Ascending aorta (tissue), 2 donors: ENCODE measurements at places on chromosomes 16 and 17.

GRCh38 chr16:74899816-74900215 lies 85.1 kb downstream of the WDR59 start:
- H3K36me3 ChIP-seq = peaks cover 3% of the 10 kb centered on the region
- no peak overlapping the region for H3K27ac ChIP-seq
- H3K27me3 ChIP-seq = no peaks in the 10 kb centered on the region
- H3K4me1 ChIP-seq = no peaks in the 10 kb centered on the region

GRCh38 chr17:28738680-28739384 lies 5.0 kb upstream of the TRAF4 start:
- peaks cover 10% of the 10 kb centered on the region for H3K4me1 ChIP-seq
- no peaks in the 10 kb centered on the region for H3K27me3 ChIP-seq
- no peak overlapping the region for H3K4me3 ChIP-seq
- no peaks in the 10 kb centered on the region for H3K36me3 ChIP-seq

DNA sequence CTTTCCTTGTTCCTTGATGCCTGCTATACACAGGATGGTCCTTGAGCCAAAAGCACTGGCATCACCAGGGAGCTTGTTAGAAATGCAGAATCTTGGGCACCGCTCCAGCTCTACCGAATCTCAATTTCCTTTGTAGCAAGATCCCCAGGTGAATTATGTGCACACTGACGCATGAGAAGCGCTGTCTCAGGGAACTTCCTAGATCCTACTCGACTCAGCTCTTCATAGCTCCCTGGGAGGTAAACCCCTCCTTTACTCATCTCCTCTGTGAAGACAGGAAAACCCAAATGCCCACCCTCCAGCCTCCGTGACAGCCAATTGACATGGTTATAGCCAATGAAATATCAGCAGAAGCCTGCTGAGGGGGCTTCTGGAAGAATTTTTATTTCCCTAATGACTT lies 4.1 kb downstream of the USP31 start:
- DNase-seq = no peak
- H3K27me3 ChIP-seq = no peaks in the 10 kb centered on the region
- H3K36me3 ChIP-seq = no peaks in the 10 kb centered on the region
- peaks cover 47% of the 10 kb centered on the region for H3K4me1 ChIP-seq
- peak overlapping the region; percentile 61 for H3K27ac ChIP-seq

- H3K4me3 ChIP-seq = peak overlapping the region; percentile 72
- peaks cover 3% of the 10 kb centered on the region for H3K4me1 ChIP-seq
- H3K27me3 ChIP-seq = no peaks in the 10 kb centered on the region
- H3K27ac ChIP-seq = no peak overlapping the region
Observed at GRCh38 chr17:39057701-39058206, 90.6 kb upstream of the FBXO47 start.

GRCh38 chr17:50806141-50806643 lies 29.2 kb upstream of the WFIKKN2 start:
- H3K27me3 ChIP-seq = no peaks in the 10 kb centered on the region
- no peak overlapping the region for H3K27ac ChIP-seq
- no peak overlapping the region for H3K4me3 ChIP-seq
- no peaks in the 10 kb centered on the region for H3K4me1 ChIP-seq

- no peaks in the 10 kb centered on the region for H3K27me3 ChIP-seq
- no peak overlapping the region for H3K4me3 ChIP-seq
- no peak for DNase-seq
Observed at GRCh38 chr17:16449121-16449570, 33.8 kb downstream of the TRPV2 start.

DNA sequence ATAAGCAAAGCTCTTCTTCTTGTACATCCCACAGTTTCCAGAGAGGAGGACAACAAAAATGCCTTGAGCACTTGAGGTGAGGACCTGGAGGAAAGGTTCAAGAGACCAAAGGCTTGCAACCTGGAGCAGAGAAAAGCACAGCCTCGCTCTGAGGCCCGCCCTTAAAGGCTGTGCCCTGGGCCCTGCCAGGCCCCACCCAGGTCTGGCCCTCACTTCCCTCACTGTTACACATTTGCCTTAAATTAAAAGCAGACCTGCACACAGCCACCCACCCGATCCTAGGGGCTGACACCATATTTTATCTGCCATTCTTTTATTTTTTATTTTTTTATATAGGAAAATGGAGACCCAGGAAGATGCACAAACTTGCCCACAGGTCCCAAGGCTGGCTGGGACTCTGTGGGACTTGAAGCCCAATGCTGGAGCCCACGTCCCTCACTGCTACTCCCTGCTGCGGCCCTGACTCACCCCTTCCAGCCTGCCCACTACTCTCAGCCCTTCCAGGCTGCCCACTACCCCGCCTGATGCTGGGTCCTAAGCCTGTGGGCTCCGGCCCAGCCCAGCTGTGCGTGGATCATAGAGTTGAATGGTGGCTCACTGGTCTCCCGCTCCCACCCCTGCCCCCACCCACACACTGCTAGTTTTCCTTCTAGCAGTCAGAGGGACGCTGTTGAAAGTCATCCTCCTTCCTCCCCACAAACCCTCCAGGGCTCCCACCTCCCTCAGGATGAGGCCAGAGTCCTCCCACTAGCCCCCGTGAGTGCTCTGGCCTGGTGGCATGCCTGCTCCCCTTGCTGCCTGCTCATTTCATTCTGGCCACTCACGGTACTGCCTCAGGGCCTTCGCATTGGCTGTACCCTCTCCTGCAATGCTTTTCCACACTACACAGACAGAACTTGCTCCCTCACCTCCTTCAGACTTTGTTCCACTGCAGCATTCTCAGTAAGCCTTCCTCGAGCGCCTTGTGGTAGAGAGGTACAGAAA lies 77.6 kb upstream of the MED9 start:
- no peak for DNase-seq
- H3K27me3 ChIP-seq = no peaks in the 10 kb centered on the region
- H3K36me3 ChIP-seq = no peaks in the 10 kb centered on the region
- H3K27ac ChIP-seq = peak overlapping the region; percentile 18
- no peaks in the 10 kb centered on the region for H3K4me1 ChIP-seq

- no peak overlapping the region for H3K27ac ChIP-seq
- peaks cover 3% of the 10 kb centered on the region for H3K27me3 ChIP-seq
- DNase-seq = no peak
- no peaks in the 10 kb centered on the region for H3K4me1 ChIP-seq
Observed at GRCh38 chr17:48294020-48294805, 135.8 kb downstream of the SKAP1 start.

- H3K4me3 ChIP-seq = no peak overlapping the region
- peaks cover 3% of the 10 kb centered on the region for H3K36me3 ChIP-seq
- no peak overlapping the region for H3K27ac ChIP-seq
- no peaks in the 10 kb centered on the region for H3K4me1 ChIP-seq
- no peak for DNase-seq
Observed at GRCh38 chr17:28118362-28118761, 75.9 kb downstream of the NLK start.

- no peaks in the 10 kb centered on the region for H3K27me3 ChIP-seq
- peak within 1 kb of the TSS; percentile 93 for H3K27ac ChIP-seq
- no peaks in the 10 kb centered on the region for H3K36me3 ChIP-seq
- peaks cover 13% of the 10 kb centered on the region for H3K4me1 ChIP-seq
- peak; percentile 99 for DNase-seq
Observed at GRCh38 chr16:84116720-84117493, at the start of gene MBTPS1. MBTPS1 (minus strand) TSS chr16:84116942; CDS start chr16:84101783, 15,159 bp downstream.

- peaks cover 24% of the 10 kb centered on the region for H3K36me3 ChIP-seq
- H3K27ac ChIP-seq = no peak overlapping the region
- no peaks in the 10 kb centered on the region for H3K4me1 ChIP-seq
- H3K27me3 ChIP-seq = no peaks in the 10 kb centered on the region
- no peak for DNase-seq
Observed at GRCh38 chr17:80925688-80926335, 65.8 kb upstream of the CHMP6 start.

- no peaks in the 10 kb centered on the region for H3K27me3 ChIP-seq
- H3K36me3 ChIP-seq = no peaks in the 10 kb centered on the region
- H3K4me1 ChIP-seq = no peaks in the 10 kb centered on the region
- DNase-seq = no peak
- H3K27ac ChIP-seq = no peak overlapping the region
- H3K4me3 ChIP-seq = no peak overlapping the region
Observed at GRCh38 chr17:12537436-12537835, 128.3 kb upstream of the MYOCD start.

- no peak overlapping the region for H3K27ac ChIP-seq
- no peaks in the 10 kb centered on the region for H3K27me3 ChIP-seq
- no peak overlapping the region for H3K4me3 ChIP-seq
Observed at GRCh38 chr17:34452769-34453168, 89.7 kb upstream of the CCL1 start.

DNA sequence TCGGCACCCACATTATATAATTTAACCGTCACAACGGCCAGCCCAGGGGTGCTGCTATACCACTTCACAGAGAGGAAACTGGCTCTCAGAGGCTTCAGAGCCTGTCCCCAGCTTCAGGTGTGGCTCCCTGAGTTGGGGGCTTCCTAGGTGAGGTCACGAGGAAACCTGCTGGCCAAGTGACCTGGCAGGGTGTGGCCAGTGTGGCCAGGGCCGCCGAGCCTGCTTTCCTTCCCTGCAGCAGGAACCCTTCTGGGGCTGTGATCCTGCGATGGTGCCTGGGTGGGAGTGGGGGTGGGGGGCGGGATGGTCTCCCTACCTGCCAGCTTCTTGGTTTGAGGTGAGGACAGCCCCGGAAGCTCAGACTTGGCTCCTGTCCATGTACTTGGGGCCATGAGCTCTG lies 39.9 kb downstream of the ADCY7 start:
- no peaks in the 10 kb centered on the region for H3K4me1 ChIP-seq
- no peak overlapping the region for H3K27ac ChIP-seq

GRCh38 chr16:88880226-88881006 lies 14.0 kb upstream of the PABPN1L start:
- no peak overlapping the region for H3K4me3 ChIP-seq
- H3K4me1 ChIP-seq = no peaks in the 10 kb centered on the region
- H3K27ac ChIP-seq = no peak overlapping the region
- DNase-seq = no peak

DNA sequence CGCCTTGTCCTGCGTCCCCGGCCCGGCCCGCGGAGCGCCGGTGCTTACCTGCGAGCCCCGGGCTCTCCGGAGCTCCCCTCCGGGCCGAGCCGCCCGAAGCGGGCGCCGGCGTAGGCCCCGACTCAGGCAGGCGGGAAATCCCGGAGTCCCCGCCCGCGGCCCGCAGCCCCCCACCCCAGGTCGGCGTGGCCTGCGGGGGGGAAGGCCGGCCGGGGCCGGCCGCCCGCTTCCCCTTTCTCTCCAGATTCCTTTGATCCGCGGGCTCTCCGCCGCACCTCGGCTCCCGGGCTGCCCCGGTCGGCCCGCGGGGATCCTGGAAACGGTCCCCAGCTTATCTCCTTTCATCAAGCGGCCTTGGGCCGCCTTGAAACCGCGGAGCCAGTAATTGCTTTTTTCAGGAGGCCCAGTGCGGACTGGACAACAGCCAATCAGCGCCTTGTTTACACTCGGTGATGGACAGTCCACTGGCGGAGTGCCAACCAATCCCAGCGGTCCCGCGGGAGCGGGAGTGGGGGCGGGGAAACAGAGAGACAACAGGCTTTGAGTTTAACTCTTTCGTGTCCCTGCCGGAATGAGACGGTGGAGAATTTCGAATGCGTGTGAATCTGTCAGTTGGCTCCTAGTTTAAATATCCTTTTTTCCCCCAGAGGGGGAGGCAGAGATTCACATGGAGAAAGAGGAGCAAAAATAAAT lies 1.4 kb upstream of the BAHCC1 start:
- peak; percentile 99 for DNase-seq
- no peaks in the 10 kb centered on the region for H3K36me3 ChIP-seq
- H3K27me3 ChIP-seq = no peaks in the 10 kb centered on the region
- peak overlapping the region; percentile 93 for H3K4me3 ChIP-seq

DNA sequence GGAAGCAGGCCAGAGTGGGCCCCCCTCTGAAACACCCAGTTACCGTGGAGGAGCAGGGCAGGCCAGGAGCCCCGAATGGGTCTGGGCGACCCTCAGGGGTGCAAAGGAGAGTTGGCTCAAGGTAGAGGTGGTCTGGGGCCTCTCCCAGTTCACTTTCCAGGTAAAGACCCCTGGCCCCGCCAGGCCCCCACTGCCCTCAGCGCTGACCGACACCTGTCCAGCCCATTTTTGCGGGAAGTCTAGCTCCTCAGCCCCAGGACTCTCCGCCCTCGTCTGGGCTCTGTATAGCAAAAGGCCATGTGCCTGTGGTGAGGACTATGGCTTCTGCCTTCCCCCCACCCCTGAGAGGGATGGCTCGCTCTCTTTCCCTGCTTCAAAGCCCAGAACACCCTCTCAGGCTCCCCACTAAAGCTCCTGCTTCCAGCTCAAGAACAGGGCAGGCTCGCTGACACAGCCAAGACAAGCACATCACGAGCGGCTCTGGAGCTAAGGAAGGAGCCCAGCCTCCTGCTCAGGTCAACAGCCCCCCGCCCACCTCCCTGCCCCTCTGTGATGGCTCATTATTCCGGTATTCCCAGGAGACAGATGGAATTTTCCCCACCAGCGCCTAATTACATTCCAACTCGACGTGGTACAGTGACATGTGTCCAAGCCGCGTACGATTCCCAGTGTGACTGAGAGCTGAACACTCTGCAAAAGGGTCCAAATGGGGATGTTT lies 59.4 kb downstream of the RTN4RL1 start:
- no peak overlapping the region for H3K4me3 ChIP-seq
- no peak overlapping the region for H3K27ac ChIP-seq
- no peaks in the 10 kb centered on the region for H3K27me3 ChIP-seq
- H3K36me3 ChIP-seq = no peaks in the 10 kb centered on the region

DNA sequence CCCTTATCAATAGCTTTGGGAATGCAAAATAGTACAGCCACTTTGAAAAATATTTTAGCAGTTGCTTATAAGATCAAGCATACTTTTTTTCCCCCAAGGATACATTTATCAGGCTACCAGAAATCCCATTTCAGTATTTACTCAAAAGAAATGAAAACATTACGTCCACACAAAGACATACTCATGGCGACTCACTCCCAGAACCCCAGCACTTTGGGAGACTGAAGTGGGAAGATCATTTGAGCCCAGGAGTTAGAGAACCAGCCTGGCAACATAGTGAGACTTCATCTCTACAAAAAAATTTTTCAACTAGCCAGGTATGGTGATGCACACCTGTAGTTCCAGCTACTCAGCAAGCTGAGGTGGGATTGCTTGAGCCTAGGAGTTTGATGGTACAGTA lies 5.9 kb downstream of the SKA2 start:
- peaks cover 17% of the 10 kb centered on the region for H3K4me1 ChIP-seq
- H3K27me3 ChIP-seq = no peaks in the 10 kb centered on the region
- no peak overlapping the region for H3K27ac ChIP-seq
- DNase-seq = no peak
- H3K36me3 ChIP-seq = no peaks in the 10 kb centered on the region

DNA sequence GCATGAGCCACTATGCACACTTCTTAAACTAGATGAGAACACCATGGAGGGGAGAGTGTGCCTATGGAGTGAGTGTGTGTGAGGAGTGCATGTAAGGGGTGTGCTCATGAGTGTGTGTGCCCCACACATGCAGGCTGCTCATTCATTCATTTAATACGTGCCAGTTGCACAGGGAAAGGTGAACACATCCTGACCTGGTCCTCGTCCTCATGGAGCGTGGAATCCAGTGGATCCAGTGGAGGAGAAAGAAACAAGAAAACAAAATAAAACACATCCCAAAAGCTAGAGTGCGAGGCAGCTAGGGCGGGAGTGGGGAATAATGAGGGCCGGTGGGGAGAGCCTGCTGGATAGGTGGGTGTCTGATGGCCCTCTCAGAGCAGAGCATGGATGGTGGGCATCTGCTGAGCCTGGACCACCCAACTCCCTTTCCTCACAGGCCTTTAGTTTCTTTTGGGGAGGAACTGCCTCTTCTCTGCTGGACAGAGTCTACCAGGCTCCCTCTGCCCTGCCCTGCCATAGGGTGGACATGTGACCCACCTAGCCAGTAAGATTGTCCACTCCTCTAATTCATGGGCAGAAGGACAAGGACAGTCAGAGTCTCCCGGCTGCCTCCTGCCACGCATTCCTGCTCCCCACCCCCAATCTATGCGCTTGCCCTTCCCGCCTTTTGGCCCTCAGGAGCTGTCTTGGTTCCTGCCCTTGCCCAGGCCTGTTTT lies 204.3 kb downstream of the RAB11FIP4 start:
- H3K4me1 ChIP-seq = peaks cover 23% of the 10 kb centered on the region
- no peak overlapping the region for H3K4me3 ChIP-seq
- no peaks in the 10 kb centered on the region for H3K27me3 ChIP-seq
- H3K36me3 ChIP-seq = peaks cover 18% of the 10 kb centered on the region
